Heart right ventricle (tissue), 16 donors: ENCODE measurements at places on chromosomes 4 and X. TPM values are rescaled to one million over a fixed set of nuclear protein-coding genes. Genes with fewer than 3 reads are reported as not detected.

- no peaks in the 10 kb centered on the region for H3K36me3 ChIP-seq
- H3K27ac ChIP-seq, result no peak overlapping the region
- H3K4me3 ChIP-seq, result no peak overlapping the region
Observed at GRCh38 chr4:140876615-140877364, 120.6 kb upstream of the TBC1D9 start.

GRCh38 chrX:151398346-151398745 lies 1.3 kb downstream of the VMA21 start:
- no peak for DNase-seq
- H3K36me3 ChIP-seq, result no peaks in the 10 kb centered on the region
- no peak overlapping the region for H3K4me3 ChIP-seq

- no peaks in the 10 kb centered on the region for H3K36me3 ChIP-seq
- no peaks in the 10 kb centered on the region for H3K4me1 ChIP-seq
- DNase-seq, result no peak
- no peak overlapping the region for H3K4me3 ChIP-seq
- no peaks in the 10 kb centered on the region for H3K27me3 ChIP-seq
- no peak overlapping the region for H3K27ac ChIP-seq
Observed at GRCh38 chr4:183263787-183264386, 56.2 kb downstream of the CLDN22 start.

GRCh38 chrX:68833855-68834331 lies 5.1 kb downstream of the EFNB1 start:
- H3K4me1 ChIP-seq, result peaks cover 6% of the 10 kb centered on the region
- no peak overlapping the region for H3K4me3 ChIP-seq
- H3K36me3 ChIP-seq, result no peaks in the 10 kb centered on the region
- DNase-seq, result no peak
- H3K27ac ChIP-seq, result no peak overlapping the region

DNA sequence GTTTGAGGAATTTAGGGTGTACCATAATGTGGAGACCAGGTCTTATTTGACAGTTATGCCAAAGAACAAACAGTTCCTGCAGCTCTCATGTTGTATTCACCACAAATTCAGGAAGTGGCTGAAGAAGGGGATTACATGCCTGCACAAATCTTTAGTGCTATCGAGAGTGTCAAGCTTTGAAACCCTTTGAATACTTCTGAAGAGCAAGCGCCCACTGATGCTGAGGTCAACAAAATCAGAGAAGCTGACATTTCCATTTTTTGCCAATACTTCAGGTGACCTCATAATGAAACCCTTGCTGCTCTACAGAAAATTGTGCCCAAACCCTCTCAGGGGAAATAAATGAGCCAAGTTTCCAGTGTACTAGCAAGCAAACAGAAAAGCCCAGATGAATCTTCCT lies 28.4 kb downstream of the PAK3 start:
- H3K4me1 ChIP-seq, result no peaks in the 10 kb centered on the region
- no peaks in the 10 kb centered on the region for H3K27me3 ChIP-seq
- no peak overlapping the region for H3K27ac ChIP-seq

Gene TASL
- total RNA-seq, result 0.17 TPM

Gene PAGE4
- total RNA-seq, result not detected

Gene SHROOM2
- 0.21 TPM for total RNA-seq

Gene ADH7
- total RNA-seq, result not detected
